ENCODE measurements at places on chromosomes 3 and 15. TPM values are rescaled to one million over a fixed set of nuclear protein-coding genes. Genes with fewer than 3 reads are reported as not detected.

DNA sequence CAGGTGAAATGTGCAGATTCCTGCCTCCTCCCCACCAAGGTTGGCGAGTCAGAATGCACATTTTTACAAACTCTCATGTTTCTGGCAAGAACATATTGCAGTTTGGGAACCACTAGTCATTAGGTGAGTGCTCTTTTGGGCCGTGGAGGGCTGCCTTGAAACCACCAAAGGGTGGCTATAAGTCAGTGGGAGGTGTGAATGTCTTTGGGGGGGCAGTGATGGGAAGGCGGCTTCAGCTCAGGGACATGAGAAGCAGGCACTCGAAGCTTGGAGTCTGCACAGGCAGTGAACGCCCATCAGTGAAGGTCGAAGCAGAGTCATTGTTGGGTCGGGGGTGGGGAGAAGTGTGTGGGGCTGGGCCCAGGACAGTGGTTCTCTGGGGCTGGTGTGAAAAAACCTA is 1.1 kb downstream of the NOX5 start:
- H3K4me1 ChIP-seq: no peaks in the 10 kb centered on the region
- no peak overlapping the region for H3K4me3 ChIP-seq
- H3K36me3 ChIP-seq: no peaks in the 10 kb centered on the region
- H3K27me3 ChIP-seq: no peaks in the 10 kb centered on the region

- no peaks in the 10 kb centered on the region for H3K27me3 ChIP-seq
- H3K4me1 ChIP-seq: no peaks in the 10 kb centered on the region
- H3K27ac ChIP-seq: no peak overlapping the region
- H3K36me3 ChIP-seq: no peaks in the 10 kb centered on the region
These were observed 97.5 kb downstream of the CHDH start for GRCh38 chr3:53748512-53749271.

DNA sequence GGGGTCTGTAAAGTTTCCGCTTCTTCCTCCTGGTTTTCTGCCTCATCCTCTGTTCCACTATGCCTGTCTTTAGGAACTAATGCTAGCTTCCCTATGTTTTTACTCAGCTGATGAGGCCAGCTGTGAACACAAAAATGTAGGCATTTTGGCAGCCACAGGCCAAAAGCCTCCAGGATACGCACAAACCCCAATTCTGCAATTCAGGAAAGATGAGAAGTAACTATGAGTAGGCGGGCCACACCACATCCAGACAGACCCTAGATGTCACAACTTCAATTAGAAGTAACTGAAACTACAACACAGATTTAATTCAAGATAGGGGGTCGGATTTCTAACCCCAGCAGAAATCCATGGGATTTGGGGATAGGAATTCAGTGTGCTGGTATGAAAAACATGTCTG is 11.9 kb downstream of the CA12 start:
- peaks cover 77% of the 10 kb centered on the region for H3K4me1 ChIP-seq
- DNase-seq: no peak
- peak overlapping the region; percentile 92 for H3K27ac ChIP-seq
- H3K4me3 ChIP-seq: no peak overlapping the region
- H3K27me3 ChIP-seq: no peaks in the 10 kb centered on the region

- H3K4me3 ChIP-seq: no peak overlapping the region
- H3K36me3 ChIP-seq: no peaks in the 10 kb centered on the region
- no peak overlapping the region for H3K27ac ChIP-seq
- DNase-seq: no peak
These were observed 56.8 kb upstream of the SPATA12 start for GRCh38 chr3:57003676-57004075.

DNA sequence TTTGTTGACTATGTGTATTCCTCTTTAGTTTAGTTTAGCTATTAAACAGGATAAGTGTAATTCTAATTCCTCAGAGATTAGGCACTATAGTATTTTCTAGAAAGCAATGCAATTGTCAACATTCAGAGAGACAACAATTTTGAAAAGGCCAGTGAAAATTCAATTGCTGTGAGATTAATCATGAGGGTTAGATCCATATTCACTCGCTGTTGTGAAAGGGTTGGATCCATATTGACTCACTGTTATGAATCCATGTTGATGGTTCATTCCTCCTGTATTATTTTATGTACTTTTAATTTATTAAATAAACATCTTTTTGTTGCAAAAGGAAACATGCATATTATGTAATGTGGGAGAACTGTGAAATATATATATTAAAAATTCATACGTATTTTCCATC is 641 bp downstream of the TRAT1 start:
- H3K27ac ChIP-seq: no peak overlapping the region
- H3K36me3 ChIP-seq: no peaks in the 10 kb centered on the region
- no peak overlapping the region for H3K4me3 ChIP-seq
- no peak for DNase-seq

DNA sequence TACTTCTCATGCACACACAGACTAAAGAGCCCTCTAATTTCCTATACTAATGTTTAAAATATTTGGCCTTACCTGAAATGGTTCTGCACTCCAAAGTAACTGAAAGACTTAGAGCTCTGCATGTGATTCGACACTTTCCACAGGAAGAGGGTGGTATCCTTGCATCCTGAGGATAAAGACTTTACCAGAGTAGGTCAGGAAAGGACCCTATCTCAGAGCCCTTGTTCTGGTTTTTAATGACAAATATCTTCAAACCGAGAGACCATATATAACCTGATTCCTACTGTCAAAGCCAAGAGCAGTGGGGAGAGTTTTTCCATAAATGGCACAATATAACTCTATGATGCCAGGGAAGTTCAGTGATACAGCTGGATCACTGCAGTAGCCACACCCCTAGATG is at the start of gene GP5:
GP5 (minus strand) TSS at position 101 of the 400 bp plus-strand sequence. CDS start 984 bp downstream, outside the sequence.
- no peak within 1 kb of the TSS for H3K27ac ChIP-seq
- H3K4me3 ChIP-seq: peak within 1 kb of the TSS; percentile 42
- H3K4me1 ChIP-seq: peaks cover 43% of the 10 kb centered on the region
- H3K27me3 ChIP-seq: no peaks in the 10 kb centered on the region
- no peak for DNase-seq
- no peaks in the 10 kb centered on the region for H3K36me3 ChIP-seq

DNA sequence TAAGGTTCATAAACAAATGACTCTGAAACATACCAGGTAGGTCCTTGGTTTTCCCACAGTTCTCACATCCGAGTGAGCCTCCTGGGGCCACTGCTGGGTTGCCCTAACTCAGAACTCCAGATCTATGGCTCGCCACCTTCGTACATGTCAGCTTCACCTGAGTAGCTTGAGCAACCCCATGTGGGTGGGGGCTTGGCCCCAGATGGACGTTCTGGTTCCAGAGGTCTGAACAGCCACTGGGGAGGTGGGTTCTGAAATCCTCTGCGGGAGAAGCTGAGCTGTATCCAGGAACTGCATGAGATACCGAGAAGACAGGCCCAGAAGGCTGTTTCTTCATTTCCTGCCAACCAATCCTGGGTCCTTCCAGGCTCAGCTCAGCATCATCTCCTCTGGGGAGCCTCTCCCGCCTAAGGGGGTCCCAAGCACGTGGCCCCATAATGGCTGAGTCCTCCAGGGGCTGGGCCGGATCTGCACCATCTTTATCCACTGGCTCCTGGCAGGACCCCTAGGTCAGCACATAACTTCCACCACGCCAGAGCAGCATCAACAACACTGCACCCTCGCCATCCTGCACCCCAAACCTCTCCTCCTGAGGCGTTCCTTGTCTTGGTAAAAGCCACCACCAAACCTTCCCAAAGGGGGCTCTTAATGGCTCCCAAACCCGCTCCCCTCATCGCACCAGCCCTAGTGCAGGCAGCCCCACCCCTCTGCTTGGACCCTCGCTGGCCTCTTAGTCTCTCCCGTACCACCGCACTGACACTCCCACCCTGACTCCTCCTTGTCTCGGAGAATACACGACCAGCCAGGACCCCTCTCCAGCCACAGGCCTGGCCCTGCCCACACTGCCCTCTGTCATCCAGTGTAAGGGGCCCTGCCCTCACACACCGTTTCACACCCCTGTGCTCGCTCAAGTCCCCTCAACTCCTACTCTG is 39.8 kb downstream of the PCSK6 start:
- H3K36me3 ChIP-seq: no peaks in the 10 kb centered on the region
- no peak for DNase-seq
- H3K27ac ChIP-seq: no peak overlapping the region

DNA sequence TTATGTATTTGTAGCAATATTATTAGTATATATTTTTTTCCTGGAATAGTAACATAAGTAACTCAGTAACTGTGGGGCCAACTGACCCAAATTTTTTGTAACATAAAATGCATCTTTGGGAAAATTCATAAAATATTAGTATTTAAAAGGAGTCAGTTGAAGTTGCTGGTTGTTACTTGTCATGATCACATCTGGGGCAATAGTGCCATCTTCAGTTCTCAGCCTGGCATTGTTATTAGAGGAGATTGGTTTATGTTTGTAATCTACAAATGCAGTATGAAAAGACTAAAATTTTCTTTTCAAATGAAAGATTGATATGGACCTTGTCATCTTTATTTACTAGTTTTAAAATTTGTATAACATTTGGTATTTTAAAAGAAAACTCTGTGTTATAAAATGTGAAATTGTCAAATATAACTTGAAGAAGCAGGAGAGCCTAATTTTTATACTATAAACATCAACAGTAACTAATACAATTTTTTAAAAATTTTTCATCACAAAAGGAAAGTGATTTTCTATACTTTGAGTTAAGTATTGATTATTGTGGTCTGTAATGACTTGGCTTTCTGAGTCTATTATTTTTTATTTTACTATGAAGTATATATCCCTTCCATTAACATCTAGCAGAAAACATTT is 38.8 kb upstream of the MLF1 start:
- H3K4me1 ChIP-seq: no peaks in the 10 kb centered on the region
- DNase-seq: no peak
- no peaks in the 10 kb centered on the region for H3K36me3 ChIP-seq
- H3K4me3 ChIP-seq: no peak overlapping the region
- H3K27me3 ChIP-seq: no peaks in the 10 kb centered on the region

DNA sequence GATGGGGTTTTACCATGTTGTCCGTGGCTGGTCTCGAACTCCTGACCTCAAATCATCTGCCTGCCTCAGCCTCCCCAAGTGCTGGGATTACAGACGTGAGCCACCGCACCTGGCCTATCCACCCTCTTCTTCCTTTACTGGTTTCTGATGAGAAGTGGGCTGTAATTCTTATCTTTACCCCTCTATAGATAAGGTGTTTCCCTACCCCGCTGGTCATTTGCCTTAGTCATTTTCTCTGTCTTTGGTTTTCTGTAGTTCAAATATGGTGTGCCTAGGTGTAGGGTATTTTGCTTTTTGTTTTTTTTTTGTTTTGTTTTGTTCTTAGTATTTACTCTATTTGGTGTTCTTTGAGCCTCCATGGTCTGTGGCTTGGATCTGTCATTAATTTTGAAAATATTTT is 41.3 kb downstream of the APBA2 start:
- H3K27me3 ChIP-seq: no peaks in the 10 kb centered on the region
- DNase-seq: no peak
- no peaks in the 10 kb centered on the region for H3K36me3 ChIP-seq
- H3K27ac ChIP-seq: no peak overlapping the region
- H3K4me3 ChIP-seq: no peak overlapping the region

- no peak overlapping the region for H3K4me3 ChIP-seq
- peaks cover 10% of the 10 kb centered on the region for H3K4me1 ChIP-seq
- no peak overlapping the region for H3K27ac ChIP-seq
- H3K36me3 ChIP-seq: no peaks in the 10 kb centered on the region
- no peak for DNase-seq
- H3K27me3 ChIP-seq: no peaks in the 10 kb centered on the region
These were observed 97.5 kb downstream of the CHL1 start for GRCh38 chr3:294096-294495.

DNA sequence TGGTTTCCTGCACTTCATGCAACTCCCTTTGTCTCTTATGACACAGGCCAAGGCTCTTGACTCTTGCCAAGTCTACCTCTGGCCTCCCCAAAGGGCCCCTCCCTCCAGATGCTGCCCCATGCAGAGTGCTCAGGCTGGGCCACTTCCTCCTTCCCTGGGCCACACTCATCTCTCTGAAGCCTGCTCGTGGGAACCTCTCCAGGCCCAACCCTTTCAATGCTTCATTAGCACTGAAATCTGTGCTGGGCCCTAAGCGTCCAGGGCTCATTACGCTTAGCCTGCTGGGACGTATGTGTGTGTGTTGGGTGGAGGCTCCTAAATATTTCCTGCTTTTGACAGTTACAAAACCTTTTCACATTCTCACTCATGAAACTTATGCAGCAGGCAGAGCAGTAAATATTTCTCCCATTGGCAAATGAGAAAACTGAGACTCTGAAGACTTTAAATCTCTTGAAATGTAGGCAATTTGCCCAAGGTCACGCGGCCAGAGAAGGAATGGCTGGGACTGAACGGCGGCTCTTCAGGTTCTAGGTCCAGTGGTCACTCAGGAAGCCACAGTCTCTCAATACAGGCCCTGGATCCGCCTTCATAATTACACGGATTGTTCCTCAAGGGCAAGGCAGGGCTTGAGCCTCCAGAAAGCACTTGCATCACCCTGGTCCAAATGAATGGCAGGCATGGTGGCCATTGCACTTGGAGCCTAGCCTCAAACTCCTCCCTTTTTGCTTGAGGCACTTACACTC is 241.7 kb upstream of the HES1 start:
- peaks cover 4% of the 10 kb centered on the region for H3K4me1 ChIP-seq
- no peak overlapping the region for H3K4me3 ChIP-seq
- H3K36me3 ChIP-seq: no peaks in the 10 kb centered on the region
- DNase-seq: no peak
- no peaks in the 10 kb centered on the region for H3K27me3 ChIP-seq

DNA sequence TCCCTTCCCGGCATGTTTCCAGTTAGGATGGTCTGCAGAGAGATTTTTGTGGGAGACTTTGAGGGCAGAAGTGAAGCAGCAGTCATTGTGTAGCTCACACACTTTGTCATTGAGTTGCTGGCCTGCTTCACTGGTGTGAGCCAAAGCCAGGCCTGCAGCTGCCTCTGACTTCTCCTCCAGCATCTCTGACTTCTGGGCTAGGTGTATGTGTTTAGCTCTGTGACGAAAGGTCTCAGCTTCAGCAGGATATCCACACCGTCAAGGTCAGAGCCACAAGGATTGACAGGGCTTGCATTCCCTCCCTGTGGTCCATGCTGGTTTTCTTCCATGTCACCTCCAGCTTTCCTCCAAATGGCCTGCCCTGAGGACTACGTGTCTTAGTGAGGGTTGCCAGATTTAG is 57.1 kb upstream of the OSBPL11 start:
- H3K27me3 ChIP-seq: no peaks in the 10 kb centered on the region
- DNase-seq: no peak
- no peaks in the 10 kb centered on the region for H3K36me3 ChIP-seq
- H3K4me3 ChIP-seq: no peak overlapping the region

GRCh38 chr15:76337059-76337695 is 604 bp downstream of the ISL2 start:
- H3K36me3 ChIP-seq: no peaks in the 10 kb centered on the region
- peaks cover 55% of the 10 kb centered on the region for H3K4me1 ChIP-seq
- peaks cover 9% of the 10 kb centered on the region for H3K27me3 ChIP-seq

GRCh38 chr15:52414936-52415335 is 113.7 kb downstream of the MYO5A start:
- no peaks in the 10 kb centered on the region for H3K36me3 ChIP-seq
- no peaks in the 10 kb centered on the region for H3K4me1 ChIP-seq
- no peaks in the 10 kb centered on the region for H3K27me3 ChIP-seq
- no peak overlapping the region for H3K4me3 ChIP-seq
- no peak overlapping the region for H3K27ac ChIP-seq
- no peak for DNase-seq

NMNAT3 gene
- total RNA-seq: 17.4 TPM

ZNF710 gene
- total RNA-seq: 23.1 TPM

CIDEC gene
- 51.3 TPM for total RNA-seq

RAD54L2 gene
- 24.3 TPM for total RNA-seq

ARL14 gene
- not detected for total RNA-seq

TRIM42 gene
- not detected for total RNA-seq

CYP1A2 gene
- total RNA-seq: not detected

STXBP5L gene
- 0.98 TPM for total RNA-seq

CTXND1 gene
- 0.49 TPM for total RNA-seq

TEX9 gene
- 4.9 TPM for total RNA-seq

ADCY5 gene
- 16.7 TPM for total RNA-seq

LARP6 gene
- total RNA-seq: 50.6 TPM

FBXW12 gene
- not detected for total RNA-seq

TMCO5A gene
- total RNA-seq: not detected

SLC22A14 gene
- total RNA-seq: 0.49 TPM

Measured in vagina (tissue), 2 donors.